ENCODE measurements at places on chromosomes 3 and 15.

DNA sequence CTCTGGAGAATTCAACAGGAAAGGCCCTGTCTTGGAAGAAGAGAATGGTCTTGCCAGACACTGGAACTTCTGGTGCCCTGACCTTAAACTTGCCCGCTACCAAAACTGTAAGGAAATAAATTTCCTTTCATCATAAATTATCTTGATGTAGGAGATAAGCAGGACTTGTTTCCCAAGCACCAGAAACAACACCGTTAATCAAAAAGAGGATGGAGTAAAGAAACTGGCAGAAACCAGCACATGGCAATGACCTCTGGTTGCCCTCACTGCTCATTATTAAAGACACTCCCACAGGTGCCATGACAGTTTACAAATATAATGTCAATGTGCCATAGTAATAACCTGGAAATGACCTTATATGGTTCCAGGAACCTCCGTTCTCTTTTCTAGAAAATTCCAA, 426.1 kb downstream of the EDEM1 start:
- DNase-seq = no peak

DNA sequence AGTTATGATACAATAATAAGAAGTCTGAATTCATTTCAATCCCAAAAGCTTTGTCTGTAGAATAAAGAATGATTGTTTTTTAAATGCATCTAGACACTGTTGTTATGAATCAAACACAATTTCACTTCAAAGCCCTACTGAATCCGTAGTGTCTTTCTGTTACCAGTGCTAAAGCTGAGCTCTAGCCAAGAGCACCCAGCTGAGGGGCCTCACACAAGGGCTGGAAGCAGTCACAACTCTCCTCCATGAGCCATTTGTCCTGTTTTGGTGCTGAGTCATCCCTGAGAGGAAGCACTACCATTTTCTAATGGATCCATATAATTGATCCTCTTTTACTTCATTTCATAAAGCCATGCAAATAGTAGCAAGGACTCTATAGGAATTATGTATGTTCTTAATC, 158.2 kb upstream of the ANKRD28 start:
- DNase-seq = no peak

DNA sequence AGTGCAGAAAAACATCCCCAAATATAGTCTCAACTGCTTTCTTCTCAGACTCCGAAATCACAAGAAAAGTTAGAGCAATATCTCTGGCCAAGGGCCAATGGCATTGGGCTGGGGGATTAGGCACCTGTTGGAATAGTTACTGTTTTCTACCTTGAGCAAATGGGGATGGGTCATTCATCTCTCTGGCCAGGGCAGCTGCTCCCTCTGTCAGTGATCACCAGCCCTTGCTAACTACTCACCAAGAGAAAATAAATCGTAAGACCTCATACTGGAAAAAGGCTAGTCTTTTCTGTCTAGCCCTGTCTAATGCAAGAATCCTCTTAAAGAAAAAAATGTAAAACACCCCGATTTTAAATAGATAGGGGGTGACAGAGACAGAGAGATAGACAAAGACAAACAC, 10.9 kb downstream of the CERS3 start:
- DNase-seq = no peak

DNA sequence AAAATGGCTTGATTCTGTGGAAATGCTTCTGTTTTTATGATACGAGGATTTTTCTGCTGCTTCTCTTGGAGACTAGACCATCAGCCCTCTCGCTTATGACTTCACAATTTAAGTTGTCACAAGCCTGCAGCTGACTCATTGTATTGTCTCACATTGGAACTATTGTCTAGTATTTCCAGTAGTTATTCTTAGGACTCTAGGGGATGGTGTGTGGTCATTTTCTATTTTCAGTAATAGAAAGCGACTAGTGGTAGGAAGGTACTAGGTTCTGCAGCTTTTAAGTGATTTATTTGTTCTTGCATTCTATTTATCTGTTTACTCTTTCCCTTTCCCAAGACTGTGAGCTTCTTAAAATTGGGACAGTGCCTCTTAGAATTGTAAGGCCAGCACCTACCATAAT, 66.3 kb upstream of the CRTC3 start:
- no peak for DNase-seq

DNA sequence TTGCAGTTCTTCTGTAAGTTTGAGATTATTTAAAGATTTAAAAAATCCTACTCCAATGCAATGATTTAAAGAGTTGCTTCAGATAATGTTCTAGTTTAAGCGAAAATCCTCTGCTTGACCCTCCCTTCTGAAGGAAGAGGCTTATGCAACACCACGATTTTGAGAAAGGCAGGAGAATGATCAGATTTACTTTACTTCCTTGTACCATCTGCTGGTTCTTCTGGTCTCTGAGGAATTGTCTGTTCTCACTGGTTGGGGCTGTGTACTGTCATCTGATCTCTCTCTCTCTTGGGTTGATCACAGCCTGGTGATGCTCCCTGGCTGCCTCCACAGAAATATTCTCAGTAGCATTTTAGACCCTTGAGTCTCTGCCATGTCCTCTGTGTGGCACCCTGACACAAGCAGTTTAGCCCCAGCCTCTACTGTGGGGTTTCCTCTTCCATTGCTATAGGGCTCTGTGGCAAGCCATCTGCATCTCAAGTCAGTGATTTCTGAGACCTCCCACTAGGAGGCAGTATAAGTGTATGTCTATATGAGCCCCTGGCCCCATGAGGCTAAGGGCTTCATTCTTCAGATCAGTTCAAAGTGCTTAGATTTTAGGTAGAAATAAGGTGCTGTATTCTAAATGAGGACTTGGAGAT, 50.8 kb upstream of the PLAAT1 start:
- peak; percentile 32 for DNase-seq

DNA sequence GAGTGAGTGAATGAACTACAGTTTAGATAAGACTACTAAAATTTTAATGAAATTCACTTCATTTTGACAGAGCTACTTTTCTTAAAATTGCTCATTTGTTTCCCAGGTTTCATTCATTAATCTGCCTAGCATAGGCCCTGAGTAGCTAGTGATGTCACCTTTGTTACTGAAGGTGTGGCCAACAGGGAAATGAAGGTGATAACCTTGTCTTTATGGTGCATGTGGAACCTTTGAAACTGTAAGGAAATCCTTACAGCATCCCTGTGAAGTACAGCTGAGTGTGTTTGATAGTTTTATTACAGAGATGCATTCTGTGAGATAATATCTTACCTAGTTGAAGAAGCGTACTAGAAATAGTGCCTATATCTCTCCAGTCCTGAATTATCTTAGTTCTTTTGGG, 112.9 kb downstream of the AKAP13 start:
- DNase-seq = no peak

GRCh38 chr15:44368370-44368769, 59.1 kb upstream of the CTDSPL2 start:
- DNase-seq = no peak

DNA sequence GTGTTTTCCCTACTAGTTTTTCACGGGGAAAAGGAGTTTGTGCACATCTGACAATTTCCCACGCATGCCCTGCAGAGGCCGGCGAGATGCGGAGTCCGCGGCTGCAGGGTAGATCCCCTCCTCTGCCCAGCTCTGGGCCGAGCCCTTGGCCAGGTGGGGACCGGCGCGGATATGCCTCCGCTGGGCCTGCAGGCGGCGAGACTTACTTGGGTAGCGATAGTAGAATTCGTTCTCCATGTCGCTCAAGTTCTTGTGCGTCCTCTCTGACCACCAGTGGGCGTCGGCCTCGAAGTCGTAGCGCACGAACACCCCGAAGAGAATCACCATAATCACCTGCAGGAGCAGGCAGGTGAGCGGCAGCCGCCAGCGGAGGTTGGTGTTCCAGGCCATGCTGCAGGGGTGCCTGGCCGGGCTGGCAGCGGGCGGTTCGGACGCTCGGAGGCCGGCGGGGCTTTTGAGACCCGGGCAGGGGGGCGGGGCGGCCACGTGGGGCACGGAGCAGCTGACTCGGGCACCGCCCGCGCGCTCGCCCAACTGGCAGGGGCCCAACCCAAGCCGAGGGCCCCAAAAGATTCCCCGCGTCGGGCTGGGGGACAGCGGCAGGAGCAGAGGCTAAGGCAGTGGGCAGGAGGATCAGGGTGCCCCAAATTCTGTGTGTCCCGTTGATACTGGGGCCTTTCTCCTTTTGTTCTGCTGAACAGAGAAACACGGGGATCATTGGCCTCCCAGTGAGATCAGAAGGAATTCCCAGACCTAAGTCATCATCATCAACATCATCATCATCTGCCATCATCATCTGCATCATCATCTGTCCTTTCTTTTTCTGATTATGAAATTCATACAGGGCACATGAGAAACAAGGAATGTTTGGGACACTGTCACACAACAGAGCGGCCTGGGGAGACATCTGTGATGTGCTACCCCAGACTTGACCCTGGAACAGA, at the start of gene RHCG:
TSS of gene RHCG (minus strand) at position 429 of the 944 bp plus-strand sequence. CDS start at position 390, 39 bp downstream.
- no peak for DNase-seq

DNA sequence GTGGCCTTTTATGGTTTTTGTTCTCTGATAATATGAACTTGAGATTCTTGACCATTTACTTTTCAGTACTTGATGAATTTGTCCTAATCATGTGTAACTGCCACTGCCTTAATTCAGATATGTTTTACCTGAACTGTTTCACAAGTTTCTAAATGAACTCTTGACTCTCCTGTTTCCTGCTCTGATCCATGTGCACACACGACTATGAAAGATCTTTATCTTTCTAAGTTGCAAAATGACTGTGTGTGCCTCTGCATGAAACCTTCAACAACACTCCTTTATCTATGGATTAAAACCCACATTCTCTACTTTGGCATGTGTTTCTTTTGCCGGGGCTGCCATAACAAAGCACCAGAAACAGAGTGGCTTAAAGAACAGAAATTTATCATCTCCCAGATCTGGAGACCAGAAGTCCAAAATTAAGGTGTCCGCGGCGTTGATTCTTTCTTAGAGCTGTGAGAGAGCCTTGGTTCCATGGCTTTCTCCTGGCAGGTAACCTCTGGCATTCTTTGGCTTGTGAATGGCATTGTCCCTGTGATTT, 275.0 kb downstream of the ADAMTSL3 start:
- peak; percentile 72 for DNase-seq

DNA sequence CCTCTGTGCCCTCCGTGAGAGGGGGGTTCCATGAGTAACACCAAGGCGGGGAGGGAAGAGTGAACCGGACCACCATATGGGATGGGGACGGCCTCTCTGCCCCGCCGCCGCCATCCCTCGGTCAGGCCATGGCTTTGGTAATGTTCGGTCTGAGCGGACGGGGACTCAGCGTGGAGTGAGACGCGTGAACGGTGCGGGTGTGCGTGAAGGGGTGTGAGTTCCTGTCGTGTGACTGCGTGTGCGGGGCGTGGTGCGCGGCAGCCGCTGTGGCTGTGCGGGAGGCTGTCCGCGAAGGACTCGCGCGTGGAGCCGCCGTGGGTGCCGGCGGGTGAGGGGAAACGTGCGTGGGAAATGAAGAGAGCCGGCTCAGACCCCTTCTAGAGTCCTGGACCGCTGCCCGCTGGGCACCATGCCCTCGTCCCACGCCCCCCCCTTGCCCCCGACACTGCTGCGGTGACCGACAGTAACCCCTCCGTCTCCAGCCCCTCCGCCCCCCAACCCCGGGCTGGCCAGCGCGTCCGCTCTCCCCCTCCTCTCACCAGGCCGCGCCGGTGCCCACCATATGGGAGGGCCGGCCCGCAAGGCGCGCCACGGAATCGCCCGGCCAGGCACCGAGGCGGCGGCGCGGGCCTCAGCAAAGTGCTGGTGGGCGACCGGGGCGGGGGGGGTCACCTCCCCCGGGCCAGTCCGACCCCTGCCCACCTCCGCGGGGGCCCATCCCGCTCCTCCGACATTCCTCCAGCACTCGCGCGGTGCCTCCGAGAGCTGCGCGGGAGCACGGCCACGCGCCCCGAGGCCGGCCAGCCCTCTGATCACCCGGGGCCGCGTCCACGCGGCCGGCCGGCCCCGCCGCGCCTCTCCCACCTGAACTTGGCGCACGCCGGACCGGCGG, 589 bp downstream of the KLF15 start:
- DNase-seq = no peak

GRCh38 chr3:145817870-145818483, 343.0 kb downstream of the PLOD2 start:
- no peak for DNase-seq
